ENCODE measurements at places on chromosomes 5 and 9.

- DNase-seq = no peak
Measured at GRCh38 chr5:102582696-102583095, 83.9 kb upstream of the SLCO6A1 start.

DNA sequence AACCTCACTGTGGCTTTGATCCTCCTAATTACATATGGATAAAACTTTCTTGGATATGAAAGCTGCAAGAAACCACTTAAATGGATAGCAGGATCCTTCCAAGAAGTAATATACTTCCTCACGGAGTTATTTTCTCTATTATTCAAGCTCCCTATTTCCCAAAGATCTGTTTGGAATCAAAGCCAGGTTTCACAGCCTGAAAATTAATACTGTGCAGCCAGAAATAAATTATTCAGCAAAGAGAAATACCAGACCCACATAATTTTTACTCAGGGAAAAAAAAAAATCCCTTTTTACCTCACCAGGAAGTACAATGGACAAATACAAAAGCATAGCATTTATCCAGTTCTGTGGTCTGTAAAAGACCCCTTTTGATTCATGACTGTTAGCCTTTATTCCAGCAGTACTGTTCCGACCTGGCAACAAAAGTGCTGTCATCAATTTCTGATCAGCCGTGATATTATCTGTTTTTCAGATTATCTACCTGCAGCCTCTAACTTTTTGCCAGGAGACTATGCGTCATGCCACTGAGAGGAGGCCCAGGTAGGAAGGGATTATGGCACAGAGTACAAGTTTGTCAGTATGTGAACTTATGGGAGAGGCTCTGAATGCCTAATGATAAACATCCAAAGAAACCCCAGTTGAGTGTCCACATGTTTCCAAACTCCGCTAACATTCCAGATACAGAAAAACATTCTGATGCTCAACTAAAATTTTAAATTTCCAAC lies 57.0 kb downstream of the FBN2 start:
- no peak for DNase-seq

- no peak for DNase-seq
Measured at GRCh38 chr9:3949744-3950143, 350.1 kb downstream of the GLIS3 start.

- DNase-seq = no peak
Measured at GRCh38 chr5:44358421-44358820, 30.8 kb downstream of the FGF10 start.

GRCh38 chr9:124257070-124257843 lies 492 bp upstream of the NEK6 start:
- no peak for DNase-seq

GRCh38 chr9:21583628-21584377 lies 101.7 kb upstream of the IFNE start:
- no peak for DNase-seq

DNA sequence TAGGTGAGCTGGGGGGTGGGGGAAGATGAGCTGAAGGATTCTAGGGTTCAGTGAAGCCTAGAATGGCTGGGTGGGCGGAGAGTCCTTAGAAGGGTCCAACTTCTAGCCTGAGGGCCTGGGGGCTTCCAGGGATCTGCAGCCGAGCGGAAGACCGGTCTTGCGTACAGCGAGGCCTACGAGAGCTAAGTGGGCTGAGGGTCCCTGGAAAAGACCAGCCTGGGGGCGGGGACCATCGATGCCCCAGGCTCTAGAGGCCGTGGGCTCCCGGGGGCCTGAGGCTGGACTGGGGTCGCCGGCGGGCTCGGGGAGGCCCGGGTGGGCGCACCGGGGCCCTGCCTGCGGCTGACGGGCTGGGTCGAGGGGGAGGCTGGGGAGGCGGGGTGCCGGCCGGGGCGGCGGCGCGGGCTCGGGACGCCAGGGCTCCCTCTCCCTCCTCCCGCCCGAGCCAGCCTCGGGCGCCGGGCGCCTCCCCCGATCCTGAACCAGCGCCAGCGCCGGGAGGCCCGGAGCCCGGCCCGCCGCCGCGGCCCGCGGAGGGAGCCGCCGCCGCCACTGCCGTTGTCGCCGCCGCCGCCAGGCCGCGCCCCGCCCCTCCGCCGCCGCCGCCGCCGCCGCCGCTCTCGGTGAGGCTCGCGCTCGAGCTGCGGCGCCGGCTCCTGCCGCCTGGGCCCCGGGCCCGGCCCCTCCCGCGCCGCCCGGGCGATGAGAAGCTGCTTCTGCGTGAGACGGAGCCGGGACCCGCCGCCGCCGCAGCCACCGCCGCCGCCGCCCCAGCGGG lies at the start of gene MVB12B:
MVB12B (plus strand) TSS at position 602 of the 778 bp plus-strand sequence; CDS start at position 703, 101 bp downstream.
- DNase-seq = no peak

DNA sequence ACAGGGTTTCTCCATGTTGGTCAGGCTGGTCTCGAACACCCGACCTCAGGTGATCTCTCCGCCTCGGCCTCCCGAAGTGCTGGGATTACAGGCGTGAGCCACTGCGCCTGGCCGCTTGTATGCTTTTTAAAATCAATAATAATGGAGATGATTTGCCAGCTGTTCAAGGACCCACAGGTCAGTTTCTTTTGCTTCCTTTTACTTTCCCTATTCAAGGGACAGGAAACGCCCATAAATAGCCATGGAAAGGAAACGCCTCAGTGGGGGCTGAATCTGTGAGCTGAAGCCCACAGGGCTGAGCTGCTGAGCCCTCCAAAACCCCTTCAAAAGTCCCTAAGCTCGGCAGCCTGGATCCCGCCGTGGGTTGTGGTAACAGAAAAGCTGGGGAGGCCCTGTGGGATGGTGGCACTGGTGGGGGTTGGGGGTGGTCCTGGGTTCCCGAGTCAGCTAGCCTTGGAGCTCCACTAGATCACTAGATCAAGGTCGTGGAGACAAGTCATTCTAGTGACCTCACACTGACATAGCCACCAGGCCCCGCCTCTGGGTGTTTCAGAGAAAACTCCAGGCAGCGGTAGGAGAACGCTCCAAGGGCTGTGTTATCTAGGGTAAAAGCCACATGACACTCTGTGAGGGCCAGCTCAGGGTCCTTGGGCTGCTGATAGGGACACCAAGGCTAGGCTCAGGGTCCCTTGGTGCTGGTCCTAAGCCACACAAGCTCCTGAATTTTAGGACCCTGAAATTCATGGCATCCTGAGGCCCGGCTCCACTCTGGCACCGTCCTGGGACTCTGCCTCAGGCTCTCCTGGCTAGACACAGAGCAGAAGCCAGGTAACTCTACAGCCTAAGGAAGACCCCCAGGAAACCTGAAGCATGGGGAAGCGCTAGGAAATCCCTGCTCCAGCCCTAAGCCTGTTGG lies 18.0 kb upstream of the DUSP1 start:
- no peak for DNase-seq

DNA sequence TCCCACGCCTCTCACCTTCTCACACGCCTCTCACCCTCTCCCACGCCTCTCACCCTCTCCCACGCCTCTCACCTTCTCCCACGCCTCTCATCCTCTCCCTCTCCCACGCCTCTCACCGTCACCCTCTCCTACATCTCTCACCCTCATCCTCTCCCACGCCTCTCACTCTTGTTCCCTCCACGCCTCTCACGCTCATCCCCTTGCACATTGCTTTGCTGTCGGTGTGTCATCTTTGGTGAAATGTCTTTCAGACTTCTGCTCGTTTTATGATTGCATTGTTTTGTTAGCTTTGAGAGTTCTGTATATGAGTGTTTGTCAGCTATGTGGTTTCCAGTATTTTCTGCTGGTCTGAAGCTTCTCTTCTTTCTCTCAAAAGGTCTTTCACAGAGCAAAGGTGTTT lies 102.7 kb downstream of the EHMT1 start:
- DNase-seq = no peak

DNA sequence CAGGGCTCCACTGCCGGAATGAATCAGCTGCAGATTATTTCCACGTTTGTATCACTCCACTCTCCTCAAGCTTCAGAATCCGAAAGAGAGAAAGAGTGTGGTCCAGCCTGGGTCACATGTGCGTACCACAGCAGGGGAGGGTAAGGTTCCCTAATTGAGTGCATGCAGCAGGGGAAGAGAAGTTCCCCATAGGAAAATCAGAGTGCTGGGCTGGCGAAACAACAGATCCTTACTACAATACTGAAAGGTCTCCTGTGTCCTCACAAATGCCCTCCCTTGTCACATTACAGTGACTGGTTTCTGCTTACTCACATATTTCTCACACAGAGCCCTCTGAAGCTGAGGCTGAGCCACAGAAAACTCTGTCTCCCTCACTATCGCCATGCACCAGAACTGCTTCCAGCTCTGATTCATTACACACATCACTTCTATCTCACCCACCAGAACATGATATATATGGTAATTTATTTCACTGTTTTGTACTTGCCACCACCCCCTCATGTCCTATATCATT lies 532.2 kb upstream of the TUSC1 start:
- no peak for DNase-seq

DNA sequence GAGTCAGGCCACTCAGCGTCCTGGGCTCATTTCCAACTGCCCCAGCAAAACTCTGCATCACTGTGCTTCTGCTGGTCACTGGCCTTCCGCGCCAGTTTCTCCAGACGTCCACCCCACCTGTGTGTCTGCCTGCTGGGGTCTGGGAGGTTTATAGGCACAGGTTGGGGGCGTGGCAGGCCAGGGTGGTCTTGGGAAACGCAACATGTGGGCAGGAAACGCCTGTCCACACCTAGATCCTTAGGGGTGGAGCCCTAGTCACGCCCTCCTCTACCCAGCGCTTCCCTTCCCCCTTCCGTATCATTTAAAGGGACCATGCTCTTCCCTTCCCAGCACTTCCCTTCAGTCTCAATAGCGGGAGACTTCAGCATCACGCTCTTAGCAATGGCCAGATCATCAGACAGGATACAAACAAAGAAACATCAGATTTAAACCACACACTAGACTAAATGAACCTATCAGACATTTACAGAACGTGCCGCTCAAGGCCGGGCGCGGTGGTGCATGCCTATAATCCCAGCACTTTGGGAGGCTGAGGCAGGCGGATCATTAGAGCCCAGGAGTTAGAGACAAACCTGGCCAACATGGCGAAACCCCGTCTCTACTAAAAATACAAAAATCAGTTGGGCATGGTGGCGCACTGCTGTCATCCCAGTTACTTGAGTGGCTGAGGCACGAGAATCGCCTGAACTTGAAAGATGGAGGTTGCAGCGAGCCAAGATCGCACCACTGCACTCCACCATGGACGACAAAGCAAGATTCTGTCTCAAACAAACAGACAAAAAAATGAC lies 11.8 kb upstream of the BTNL9 start:
- DNase-seq = no peak

DNA sequence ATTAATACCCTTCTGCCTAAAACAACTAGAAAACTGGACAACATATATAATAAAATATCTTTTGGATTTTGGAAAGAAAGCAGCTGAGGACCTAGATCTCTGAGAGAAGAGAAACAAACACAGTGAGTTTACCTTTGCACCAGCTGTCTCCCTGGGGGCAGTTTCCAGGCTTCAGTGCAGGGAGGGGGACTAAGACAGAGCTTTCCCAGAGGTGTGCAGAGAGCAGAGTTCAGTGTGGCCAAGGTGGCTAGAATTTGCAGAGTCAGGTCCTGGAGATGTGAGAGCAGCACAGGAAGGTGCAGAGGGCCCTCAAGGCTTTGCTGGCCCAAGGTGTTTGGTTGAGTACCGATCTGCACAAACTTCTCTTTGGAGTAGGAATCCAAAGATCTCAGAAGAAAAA lies 26.3 kb upstream of the PTPDC1 start:
- no peak for DNase-seq

GRCh38 chr5:160054831-160055230 lies 45.9 kb downstream of the TTC1 start:
- no peak for DNase-seq

DNA sequence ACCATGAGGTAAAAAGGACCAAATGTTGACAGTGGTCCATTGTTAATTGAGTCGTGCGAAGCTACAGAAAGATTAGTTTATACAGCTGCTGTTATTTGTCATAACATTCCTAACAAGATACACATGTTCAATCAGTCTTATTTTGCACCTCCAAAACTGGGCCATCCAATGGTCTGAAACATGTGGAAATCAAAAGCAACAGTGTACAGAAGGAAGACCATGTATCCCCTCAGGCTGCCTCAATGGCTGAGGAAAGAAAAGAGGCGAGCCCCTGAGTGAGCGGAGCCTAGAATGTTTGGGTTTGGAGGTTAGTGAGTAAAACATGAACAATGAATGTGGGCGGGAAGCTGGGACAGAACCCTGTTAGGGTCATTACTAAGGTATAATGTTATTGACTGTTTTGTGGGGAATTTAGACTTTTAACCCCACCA lies 35.6 kb downstream of the NFIB start:
- DNase-seq = no peak

DNA sequence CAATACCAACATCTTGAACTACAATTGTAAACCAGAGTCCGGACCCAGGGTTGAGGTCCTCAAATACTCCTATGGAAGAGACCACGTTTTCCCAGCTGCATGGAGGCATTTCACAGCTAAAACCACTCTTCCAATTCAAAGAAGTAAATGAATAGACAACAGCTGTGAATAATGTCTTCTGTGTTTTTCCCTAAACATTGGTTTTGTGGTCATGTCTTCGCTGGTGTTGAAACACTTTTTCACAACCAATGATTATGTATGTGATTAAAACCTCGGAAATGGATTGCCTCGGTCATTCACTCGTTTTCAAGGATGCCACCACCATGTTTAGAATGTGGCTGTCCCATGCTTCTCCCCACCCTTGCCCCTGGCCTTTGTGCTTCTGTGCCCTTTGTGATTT lies 9.4 kb upstream of the TENT4A start:
- DNase-seq = no peak

GRCh38 chr5:6188344-6188743 lies 190.0 kb downstream of the MED10 start:
- peak; percentile 36 for DNase-seq

DNA sequence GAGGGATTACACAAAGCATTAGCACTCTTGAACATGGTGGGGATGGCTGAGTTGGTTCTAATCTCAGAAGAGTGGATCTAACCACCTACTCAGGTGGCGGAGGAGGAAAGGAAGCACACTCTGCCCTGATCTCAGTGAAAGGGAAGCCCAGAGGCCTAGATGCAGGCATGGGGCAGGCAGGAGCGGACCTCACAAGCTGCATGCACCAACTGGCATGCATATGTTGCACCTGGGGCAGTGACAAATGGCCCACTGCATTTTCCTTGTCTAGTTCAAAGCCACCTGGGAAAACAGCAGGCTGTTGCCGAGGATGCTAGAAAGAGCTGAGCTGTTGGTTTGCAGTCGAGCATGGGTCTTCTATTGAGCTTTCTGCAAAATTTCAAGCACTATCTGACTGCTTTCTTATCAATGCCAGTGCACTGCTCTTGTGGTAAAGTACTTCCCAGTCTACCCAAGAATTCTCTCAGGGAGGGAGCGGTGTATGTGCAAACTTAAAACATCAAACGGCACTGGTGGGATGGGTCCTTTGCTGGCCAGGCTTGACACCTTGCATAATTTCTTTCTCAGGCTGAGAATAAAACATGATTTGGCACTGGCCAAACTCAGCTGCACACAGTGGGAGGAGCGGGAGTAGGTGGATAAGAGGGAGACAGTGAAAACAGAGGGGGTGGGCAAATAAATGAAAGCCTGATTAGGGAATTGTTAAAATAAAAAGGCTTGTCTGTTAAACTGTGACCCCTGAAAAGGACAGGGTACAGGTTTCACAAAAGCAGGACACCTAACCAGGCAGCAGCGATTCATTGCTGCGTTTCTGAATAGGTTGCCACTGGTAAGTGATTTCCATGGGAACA lies 108.9 kb downstream of the MARCHF3 start:
- DNase-seq = no peak

GRCh38 chr5:165928971-165929370 lies 2362.5 kb upstream of the WWC1 start:
- no peak for DNase-seq
